ENCODE measurements at places on chromosomes 2 and 18.

DNA sequence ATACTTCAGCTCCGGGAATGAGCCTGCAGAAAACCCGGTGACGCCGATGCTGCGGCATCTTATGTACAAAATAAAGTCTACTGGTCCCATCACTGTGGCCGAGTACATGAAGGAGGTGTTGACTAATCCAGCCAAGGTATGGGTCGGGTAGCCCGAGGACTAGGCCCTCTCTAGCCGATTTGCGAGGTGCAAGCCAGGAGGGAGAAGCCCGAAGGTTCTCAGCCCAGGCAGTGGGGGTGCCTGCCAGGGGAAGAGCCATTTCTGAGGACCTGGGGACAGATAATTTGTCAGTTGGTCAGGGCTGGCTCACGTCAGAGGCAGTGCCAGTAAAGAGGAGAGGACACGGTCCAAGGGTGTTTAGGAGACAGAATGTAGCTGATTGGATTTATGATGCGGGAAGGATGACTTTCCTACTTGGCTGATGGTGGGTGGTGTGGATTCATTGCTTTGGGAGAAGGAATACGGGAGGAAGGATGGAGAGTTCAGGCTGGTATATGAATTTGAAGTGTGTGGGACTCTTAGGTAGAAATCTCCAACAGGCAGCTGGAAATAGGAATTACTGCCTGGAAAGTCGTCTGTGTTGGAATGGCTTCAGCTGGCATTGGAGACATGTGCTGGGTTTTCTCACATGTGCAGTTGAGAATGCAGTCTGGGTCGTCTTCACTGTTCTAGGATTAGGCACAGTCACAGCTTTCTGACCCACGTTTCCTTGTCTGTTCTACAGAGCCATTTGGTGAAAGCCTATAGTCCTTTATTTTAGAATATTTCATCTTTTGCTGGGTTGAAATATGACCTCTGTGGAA is 874 bp downstream of the NDUFAF7 start:
- no peak for DNase-seq

GRCh38 chr18:3525870-3526420 is 76.0 kb downstream of the TGIF1 start:
- no peak for DNase-seq

- DNase-seq, result no peak
These were observed 244.6 kb upstream of the HNRNPA3 start for GRCh38 chr2:176967911-176968450.

DNA sequence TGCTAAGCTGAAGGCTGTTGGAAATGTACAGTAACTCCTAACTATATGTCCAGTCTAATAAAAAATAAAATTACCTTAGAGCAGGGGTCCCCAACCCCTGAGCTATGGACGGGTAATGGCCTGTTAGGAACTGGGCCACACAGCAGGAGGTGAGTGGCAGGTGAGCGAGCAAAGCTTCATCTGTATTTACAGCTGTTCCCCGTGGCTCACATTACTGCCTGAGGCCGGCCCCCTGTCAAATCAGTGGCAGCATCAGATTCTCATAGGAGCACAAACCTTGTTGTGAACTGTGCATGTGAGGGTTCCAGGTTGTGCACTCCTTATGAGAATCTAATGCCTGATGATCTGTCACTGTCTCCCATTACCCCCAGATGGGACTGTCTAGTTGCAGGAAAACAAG is 73.1 kb upstream of the CXCR4 start:
- no peak for DNase-seq

DNA sequence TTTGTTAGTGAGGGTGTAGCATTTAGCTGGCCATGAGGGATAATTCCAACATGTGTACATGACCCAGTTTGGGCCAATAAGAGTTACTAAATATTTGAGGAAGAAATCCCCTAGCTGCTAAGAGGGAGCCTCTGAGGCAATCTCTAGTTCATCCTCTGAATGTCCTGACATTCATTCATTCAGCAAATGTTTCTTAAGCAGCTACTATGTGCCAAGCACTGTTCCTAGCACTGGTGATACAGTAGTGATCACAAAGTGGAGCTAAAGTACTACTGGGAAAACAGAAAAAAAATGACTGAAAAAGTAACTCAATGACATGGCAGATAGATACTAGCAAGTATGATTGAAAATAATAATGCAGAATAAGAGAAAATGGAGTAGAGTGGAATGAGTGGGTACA is 79.8 kb upstream of the PID1 start:
- no peak for DNase-seq

DNA sequence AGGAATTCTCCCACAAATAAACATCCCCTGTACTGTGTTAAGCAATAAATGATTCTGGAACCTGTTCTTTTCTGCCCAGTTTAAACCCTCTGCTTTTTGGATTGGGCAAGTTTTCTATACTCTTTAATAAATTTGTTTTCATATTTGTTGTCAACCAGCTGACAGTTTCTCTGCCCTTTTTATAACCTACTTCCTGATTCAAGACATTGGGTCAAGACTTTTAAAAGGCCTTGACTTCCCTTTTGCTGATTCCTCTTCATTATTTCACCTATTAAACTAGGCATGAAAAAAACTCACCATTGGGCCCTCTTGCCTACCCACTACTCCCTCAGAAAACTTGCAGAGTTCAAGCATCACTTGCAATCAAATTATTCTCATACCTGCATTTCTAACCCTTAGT is 459.5 kb downstream of the ARHGAP15 start:
- no peak for DNase-seq

DNA sequence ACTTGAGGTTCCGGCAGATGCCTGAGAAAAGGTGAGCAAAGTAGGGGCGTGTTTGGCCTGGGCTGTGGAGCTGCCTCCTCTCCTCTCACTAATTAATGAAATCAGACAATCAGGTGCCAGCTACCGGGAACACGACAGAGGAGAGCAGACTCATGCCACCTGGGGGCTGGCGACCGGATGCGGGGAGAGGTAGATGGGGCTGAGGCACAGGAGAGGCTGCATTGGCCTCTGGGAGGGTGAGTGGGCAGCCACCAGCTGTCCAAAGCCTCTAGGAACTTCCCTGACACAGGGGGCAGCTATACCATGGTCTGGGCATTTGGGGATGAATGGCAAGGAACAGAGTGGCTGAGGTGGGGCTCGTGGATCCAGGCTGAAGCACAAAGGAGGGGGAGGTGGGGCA is 25.0 kb downstream of the FBXO41 start:
- DNase-seq, result no peak

DNA sequence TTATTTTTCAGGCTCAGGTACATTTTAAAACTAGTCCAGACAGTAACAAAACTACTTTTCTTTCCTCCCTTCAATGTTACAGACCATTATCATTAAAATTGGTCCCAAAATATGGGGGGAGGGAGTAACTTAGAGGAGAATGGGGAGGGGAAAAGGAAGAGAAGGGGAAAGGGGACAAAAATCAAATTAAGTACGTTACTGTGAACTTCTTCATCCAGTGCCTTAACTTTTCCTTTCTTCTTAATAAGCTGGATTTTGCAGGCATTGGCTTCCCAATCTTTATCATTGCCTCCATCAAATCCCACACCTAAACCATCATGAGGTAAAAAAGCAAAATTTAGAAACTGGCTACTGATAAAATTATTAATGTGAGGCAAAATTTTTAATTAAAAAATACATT is 17.2 kb downstream of the GFPT1 start:
- no peak for DNase-seq

DNA sequence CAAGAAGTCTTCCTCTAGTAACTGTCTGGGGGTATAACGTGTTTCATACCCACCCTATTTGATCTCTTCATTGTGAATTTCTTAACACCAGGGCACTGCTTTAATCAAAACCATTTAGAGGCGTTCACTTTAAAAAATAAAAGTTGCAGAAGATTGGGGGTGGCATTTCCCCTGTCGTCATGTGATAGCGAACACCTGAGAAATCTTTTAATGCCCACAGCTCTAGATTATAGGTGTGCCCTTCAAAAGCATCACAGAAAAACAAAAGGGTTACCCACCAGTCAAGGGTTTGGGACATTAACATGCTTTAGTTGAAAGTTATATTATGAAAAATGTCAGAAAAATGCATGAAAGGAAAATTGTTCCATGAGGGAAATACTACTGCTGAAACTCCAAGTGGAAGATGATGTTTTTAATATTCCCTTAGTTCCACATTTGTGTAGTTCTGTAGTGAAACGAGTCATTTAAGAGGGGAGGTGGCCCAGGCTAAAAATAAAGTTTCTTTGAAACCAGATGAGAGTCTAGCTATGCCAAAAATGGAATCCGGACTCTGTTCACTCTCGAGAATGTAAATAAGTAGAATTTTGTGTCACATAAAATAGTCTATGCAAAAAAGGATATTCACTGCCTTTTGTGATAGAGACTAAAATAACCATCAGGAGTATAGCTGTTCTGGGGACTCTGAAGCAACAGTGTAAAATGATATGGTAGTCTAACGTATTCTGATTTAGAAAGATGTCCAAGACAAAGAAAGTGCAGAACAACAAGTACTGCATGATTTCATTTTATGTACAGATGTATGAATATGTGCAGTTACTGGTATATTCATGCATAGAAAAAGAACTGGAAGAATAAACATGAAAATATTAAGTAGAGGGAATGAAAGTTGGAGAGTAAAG is 95.3 kb downstream of the TMEM247 start:
- no peak for DNase-seq

- no peak for DNase-seq
These were observed 11.4 kb upstream of the SLC20A1 start for GRCh38 chr2:112634153-112634873.
